SK-N-MC (cell line): ENCODE measurements at places on chromosomes 5 and 9.

GRCh38 chr9:131960311-131960710 lies 119.4 kb downstream of the MED27 start:
- no peak for DNase-seq

DNA sequence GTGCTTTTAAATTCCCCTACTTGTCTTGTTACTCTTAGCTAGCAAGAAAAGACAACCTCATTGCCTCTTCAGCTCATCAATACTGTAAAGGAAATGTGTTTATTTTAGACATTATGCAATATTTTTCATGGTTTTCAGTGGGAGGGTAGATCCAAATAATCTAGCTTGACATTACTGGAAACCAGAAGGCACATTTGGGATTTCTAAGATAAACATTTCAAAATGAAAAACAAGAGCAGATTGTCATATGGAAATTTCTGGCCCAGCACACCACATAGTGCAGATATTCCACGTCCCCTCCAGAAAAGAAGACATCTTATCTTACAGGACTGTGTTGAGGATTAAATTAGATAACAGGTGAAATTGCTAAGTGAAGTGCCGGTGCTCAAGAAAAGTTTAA lies 296.9 kb downstream of the MSX2 start:
- no peak for DNase-seq

DNA sequence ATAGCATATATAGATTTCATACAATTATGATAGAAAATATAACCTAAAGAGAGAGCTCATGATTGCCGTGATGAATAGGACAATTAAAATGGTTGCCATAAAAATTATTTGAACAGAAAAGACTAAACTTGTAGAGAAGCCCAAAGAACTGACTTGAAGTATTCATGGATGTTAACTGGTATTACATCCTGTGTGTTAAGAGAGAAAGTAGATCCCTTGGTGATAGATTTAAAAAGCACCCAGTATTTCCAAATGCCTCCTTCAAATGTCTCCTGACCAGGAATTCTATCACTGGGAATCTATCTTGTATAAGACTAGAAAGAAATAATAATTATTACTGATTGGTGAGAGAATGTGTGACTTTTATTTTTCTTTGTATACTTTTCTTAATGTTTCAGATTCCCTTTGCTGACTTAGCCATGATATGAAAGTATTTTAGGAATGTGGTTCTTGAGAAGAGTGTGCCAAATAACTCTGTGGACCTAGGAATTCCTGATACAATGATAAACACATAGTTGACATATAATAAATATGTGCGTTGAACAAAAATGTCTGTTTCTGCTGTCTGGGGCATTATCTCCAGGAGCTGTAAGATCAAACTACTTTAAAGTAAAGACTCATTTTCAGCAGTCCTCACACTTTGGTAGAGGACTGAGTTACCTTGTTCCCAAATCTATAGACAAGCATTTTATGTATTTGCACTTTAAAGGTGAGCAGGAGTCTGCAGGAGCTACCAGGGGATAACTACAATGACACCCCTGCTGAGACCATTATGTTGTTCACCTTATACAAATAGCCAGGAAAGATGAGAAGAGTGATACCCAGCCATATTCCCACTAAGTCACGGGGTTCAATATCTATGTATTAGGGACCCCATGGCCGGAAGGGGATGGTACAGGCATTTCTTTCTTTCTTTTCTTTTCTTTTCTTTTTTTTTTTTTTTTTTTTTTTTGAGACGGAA lies 211.1 kb upstream of the TLE4 start:
- DNase-seq: no peak

GRCh38 chr9:109477258-109478050 lies 20.7 kb downstream of the PTPN3 start:
- no peak for DNase-seq

GRCh38 chr5:115575167-115576070 lies 26.9 kb downstream of the TICAM2 start:
- no peak for DNase-seq

DNA sequence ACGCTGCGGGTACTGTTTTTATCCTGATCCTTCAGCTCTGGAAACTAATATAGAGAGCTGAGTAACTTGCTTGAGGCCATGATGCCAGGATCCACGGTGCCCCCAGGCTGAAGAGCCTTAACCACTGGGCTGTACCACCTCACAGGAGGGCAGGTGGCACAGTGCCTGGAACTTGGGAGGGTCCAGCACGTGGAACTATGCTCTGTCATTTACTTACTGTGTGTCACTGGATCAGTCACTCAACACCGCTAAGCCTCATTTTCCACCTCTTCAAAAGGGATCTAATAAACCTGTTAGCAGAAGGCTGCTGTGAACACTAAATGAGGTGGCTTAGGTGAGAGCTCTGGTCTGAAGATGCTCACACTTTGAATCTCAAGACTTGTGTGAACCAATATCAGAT lies 29.6 kb downstream of the KCNIP1 start:
- DNase-seq: no peak

DNA sequence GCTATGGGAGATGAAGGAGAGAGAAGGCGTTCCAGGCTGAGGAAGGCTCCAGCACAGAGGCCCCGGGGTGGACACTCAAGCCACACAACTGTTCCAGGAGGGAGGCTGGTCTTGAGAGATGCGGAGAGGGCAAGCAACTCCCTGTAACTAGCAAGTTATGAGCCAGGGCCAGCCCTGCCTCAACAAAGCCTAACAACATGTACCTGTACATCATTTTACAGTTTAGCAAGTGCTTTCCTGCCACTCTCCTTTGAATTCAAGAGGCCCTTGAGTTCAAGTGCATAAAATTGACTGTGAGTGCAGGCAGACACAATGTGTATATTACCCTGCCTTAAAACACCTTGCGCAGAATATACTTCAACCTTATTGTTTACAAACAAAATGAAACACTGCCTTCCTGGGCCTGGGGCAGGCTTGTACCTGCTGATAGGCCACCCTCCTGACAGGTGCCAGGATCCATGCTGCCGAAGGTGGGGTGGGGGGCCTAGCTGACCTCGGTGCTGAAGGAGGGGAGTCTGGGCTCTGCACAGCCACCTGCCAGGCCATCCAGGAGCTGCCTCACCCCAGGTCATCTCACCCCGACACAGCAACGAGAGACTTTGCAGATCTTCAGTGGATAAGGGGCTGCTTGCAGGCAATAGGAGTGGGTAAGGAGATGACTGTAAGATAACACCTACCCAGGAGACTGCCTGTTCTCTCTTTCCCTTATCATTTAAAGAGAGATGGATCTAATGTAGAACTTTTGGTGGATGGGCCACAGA lies 80.0 kb downstream of the PPARGC1B start:
- no peak for DNase-seq

DNA sequence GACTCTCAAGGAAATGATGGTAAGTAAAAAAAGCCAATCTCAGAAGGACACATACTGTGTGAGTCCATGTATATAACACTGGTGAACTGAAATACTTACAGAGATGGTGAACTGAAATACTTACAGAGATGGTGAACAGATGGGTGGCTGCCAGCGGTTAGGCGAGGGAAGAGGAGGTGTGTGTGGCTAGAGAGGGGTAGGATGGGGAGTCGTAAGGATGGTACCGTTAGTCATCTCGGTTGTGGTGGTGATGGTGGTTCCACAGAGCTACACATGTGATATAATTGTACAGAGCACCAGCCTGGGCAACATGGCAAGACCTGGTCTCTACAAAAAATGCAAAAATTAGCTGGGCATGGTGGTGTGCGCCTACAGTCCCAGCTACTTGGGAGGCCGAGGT lies 113.6 kb upstream of the RAPGEF1 start:
- no peak for DNase-seq

DNA sequence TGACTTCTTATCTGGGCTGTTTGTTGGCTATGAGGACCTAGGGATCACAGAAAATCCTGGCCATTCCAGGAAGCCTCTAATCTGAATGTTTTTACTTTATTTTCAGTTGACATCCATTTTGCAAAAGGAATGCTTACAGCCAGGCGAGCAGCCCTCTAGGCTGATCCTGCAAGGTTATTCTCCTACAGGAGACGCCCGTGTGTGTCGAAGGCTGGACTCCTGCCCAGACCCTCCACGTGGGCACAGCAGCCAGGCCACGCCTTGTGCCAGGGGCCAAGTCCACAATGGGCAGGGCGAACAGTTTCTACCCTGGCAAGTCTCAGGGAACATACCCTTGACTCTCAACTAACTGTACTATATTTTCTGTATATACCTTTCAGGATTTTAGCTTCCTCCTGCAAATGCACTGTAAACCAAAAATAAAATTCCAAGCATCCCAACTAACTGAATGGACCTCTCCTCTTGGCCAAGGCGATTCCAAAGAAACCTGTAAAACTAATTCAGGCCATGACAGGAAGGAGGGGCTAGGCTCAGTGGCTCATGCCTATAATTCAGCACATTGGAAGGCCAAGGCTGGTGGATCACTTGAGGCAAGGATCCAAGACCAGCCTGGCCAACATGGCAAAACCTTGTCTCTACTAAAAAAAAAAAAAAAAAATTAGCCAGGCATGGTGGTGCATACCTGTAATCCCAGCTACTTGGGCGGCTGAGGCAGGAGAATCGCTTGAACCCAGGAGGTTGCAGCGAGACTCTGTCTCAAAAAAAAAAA lies 5.7 kb downstream of the CMBL start:
- DNase-seq: no peak

DNA sequence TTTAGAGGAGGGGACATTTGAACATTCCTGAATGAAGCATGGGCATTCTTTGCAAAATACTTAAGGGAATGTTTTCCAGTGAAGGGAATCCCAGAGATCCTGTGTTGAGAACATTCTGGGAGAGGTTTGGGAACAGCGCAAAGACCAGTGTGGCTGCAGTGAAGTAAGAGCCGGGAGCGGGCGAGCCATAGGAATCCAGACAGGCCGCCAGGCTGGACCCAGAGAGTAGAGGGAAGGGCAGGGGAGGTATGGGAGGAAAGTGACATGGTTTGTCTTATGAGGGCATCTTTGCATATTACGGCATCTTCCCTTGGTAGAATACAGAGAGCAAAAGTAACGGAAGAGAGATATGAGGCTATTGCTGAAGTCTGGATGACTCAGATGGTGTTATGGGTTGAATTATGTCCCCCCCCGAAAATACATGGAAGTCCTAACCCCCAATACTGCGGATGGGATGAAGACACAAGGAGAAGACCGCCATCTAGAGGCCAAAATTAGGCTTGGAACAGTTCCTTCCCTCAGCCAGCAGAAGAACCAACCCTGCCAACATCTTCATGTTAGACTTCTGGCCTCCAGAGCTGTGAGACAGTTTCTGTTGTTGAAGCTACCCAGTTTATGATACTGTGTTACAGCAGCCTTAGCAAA lies 268.2 kb downstream of the MAST4 start:
- no peak for DNase-seq

- no peak for DNase-seq
Measured at GRCh38 chr9:130128733-130129431, 43.3 kb upstream of the NCS1 start.

DNA sequence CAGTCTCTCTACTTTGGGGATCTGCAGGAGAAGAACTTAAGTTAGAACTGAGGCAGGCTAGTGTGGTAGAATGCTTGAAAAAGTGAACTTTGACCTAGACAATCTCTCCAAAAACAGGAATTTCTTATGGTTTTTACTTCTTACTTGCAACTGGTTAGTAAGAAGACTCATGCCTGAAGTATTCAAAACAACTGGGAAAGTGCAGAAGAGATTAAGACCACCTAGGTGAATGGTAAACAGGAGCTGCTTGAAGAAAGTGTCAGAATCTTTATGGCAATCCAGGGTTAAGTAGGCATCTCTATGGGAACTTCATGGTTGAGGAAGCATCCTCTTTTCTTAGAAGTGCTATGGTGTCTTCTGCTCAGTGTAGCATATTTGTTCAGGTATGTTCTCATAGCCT lies 428.6 kb upstream of the TLE4 start:
- no peak for DNase-seq

GRCh38 chr9:84189904-84190303 lies 150.7 kb downstream of the SLC28A3 start:
- no peak for DNase-seq

- no peak for DNase-seq
Measured at GRCh38 chr5:170484847-170485615, 18.8 kb upstream of the KCNIP1 start.

DNA sequence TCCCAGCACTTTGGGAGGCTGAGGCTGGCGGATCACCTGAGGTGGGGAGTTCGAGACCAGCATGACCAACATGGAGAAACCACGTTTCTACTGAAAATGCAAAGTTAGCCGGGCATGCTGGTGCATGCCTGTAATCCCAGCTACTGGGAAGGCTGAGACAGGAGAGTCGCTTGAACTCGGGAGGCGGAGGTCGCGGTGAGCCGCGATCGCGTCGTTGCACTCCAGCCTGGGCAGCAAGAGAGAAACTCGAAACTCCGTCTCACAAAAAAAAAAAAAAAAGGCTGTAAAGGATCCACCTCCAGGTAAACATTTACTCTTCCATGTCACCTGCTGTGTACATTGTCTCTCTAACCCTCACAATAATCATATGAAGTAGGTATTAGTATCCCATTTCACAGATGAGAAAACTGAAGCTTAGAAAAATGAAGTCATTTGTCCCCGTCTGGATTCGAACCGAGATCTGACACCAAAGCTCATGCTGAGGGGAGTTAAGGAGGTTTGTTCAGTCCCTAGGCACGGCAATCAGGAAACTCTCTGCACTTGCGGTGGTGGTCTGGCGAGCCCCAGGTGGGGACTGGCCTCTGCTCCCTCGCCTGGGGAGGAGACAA lies 494 bp upstream of the DOCK2 start:
- no peak for DNase-seq

- DNase-seq: no peak
Measured at GRCh38 chr9:27800159-27800558, 226.9 kb upstream of the C9orf72 start.
